Suppressor macrophage (primary cell): ENCODE measurements at places on chromosomes 5 and 9.

- DNase-seq: no peak
Measured at GRCh38 chr5:12652201-12652600, 748.0 kb upstream of the CTNND2 start.

DNA sequence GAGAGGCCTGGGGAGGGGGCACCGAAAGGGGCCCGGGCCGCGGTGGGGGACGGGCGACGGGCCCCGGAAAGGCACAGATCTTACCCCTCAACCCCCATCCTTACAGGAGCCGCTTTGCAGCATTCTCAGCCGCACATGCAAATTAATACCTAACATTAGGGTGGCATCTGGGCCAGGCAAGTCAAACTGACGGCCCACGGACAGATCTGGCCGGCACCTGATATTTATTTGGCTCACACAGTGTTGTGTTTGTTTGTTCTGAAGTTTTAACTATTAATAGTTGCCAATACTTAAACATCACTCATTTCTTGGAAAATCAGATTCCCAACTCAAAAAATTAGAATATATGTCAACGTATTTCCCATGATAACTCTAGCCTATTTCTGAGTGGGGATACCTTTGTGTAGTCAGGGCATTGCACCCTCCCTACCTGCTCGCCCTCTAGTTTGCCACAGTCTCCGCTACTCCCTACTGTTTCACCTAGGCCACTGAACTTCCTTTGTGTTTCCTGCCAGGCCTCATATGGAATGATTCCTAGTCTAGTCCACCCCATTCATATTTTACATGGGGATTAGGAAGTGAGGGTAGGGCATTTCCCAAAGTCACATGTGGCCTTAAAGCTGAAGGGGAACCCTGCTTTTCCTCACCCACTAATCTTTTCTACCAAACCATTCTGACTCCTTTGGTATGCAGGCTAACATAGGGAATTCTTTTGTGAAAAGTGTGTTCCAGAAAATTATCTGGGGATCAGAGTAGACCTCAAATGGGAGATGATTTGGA, 71.9 kb upstream of the LARP1 start:
- peak; percentile 50 for DNase-seq

GRCh38 chr5:123997462-123998215, 485.7 kb downstream of the CSNK1G3 start:
- DNase-seq: no peak

DNA sequence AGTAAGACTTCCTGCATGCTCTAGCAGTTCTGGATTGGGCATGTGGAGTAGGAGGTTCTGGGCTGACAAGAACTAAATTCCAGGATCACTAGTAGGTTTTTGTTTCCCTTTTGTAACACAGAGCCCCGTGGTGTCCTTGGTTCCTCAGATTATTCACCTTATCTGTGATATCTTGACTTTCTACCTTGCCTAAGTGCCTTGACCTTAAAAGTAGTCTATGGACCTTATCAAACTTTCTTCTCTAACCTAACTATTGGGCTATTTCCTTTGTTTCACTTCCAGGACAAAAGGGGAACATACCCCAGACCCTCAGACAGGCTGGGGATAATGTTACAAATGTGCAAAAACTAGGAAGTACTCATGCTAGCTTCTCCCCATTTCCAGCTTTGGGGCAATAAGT, 595.3 kb downstream of the PSAT1 start:
- no peak for DNase-seq

DNA sequence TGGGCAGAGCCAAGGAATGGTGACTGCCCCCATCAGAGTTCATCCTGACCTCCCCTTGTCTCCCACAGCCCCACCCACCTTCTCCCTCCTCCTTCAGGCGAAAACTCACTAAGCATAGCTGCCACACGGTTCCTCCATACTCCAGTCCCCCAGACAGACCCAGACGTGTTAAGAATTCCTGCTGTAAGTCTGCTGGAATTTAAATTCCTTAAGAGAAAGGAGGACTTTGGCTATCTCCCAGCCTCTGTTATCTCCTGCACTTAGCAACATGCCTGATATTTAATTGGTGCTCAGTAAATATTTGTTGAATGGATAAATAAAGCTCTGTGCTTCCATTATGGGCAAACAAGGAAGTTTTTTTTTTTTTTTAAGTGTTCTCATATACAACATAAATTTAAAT, 213.7 kb downstream of the RFK start:
- no peak for DNase-seq

GRCh38 chr5:87649455-87649854, 236.7 kb upstream of the CCNH start:
- no peak for DNase-seq

DNA sequence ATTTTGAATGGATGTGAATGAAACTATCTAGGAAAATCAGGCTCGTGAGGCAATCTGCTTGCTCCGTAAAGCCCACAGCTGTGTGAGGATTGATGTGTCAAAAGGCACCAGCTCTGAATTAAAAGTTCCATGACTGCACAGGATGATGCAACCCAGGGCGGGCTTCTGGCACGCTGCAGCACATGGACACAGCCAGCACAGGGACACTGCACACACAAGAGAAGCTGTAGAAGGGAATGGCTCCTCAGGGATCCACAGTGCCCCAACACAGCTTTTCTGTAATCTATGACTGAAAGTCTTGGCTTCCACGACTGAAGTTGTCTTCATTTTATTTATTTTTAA, 151.0 kb downstream of the GCNT1 start:
- peak; percentile 75 for DNase-seq

- no peak for DNase-seq
Measured at GRCh38 chr5:180990086-180990881, 1.6 kb downstream of the BTNL3 start.

GRCh38 chr9:2209400-2209799, 194.3 kb downstream of the SMARCA2 start:
- peak; percentile 47 for DNase-seq

GRCh38 chr9:124381170-124381945, 33.9 kb downstream of the PSMB7 start:
- no peak for DNase-seq

- no peak for DNase-seq
Measured at GRCh38 chr9:70492319-70492777, 77.9 kb upstream of the KLF9 start.

GRCh38 chr9:108609227-108609896, 246.4 kb downstream of the ACTL7B start:
- DNase-seq: no peak

GRCh38 chr5:112004867-112005622, 248.1 kb upstream of the NREP start:
- DNase-seq: peak; percentile 56

- DNase-seq: no peak
Measured at GRCh38 chr9:124511891-124512805, 4.9 kb upstream of the NR5A1 start.
